ENCODE measurements at places on chromosomes 3 and 15.

DNA sequence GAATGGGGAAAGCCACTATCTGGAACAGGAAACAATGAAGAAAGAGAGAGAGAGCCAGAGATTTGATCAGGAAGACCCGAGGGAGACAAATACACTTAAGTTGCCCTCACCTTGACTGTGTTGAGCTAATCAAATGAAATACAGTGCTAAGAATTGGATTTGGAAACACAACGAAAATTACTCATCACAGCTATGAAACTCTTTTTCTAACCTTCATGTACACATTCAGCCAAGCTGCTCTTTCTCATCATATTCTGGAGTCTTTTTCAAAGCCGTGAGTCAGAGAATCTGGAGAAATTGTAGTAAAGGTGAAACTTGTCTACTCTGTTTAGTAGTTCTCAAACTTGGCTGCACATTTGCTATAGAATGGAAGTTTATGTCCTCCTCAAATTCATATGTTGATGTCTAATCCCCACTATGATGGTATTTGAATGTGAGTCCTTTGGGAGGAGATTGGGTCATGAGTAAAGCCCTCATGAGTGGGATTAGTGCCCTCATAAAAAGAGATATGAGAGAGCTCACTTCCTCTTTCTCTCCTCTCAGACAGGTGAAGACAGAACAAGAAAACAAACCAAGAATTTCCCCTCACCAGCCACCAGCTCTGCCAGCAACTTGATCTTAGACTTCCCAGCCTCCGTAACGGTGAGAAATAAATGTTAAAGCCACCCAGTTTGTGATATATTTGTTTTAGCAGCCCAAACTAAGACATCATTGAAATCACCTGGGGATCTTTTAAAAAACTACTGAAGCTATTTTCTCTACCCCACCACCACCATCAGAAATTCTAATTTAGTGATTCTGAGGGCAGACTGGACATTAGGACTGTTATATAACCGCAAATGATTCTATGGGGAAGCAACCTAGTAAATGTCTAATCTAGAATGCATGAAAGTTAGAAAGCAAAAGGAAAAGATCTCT lies 143.6 kb upstream of the GRM7 start:
- DNase-seq, result no peak

GRCh38 chr3:112519424-112520001 lies 20.2 kb upstream of the BTLA start:
- DNase-seq, result peak; percentile 2

DNA sequence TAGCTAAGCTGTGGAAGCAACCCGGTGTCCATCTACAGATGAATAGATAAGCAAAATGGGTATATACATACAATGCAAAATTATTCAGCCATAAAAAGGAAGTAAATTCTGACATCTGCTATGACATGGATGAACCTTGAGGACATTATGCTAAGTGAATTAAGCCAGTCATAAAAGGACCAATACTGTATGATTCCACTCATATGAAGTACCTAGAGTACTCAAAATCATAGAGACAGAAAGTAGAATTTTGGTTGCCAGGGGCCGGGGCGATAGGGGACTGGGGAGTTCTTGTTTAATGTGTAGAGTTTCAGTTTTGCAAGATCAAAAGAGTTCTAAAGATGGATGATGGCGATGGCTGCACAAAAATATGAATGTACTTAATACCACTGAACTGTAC lies 10.3 kb downstream of the EID1 start:
- DNase-seq, result no peak

GRCh38 chr3:39668420-39668819 lies 141.0 kb upstream of the MYRIP start:
- no peak for DNase-seq

DNA sequence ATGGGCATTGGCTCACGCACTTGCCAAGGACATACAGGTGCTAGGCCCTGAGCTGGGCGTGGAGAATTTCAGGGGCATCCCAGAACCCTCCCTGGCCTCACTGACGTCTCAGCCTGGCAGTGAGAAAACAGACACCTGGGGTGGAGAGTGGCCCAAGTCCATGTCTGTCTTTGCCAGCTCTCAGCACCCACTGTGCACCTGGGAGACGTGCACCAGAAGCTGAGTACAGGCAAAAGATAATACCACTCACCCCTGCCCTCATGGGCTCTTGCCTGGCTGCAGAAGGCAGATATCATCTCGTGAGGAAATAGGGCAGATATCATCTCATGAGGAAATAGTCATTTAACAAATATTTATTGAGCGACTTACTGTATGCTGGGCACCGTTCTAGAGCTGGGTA lies 8.0 kb downstream of the LOXL1 start:
- DNase-seq, result peak; percentile 36

DNA sequence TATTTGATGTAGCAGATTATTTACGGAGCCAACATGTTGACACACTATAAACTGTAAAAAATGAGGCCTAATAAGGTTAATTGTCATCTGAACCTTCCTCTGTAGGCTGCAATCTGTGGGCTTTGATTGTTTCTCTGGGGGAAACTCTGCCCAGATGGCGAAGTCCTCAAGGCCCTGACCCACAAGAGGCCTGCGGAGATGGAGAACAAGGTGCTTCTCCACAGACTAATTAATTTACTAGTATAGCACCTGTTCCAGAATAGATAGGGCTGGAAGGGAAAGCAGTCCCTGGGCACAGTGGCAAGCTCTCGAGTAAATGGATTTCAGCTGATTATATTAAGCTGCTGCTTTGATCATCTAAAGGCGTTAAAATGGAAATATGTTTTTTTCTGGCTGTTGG lies 338.8 kb upstream of the DNAJC19 start:
- no peak for DNase-seq

DNA sequence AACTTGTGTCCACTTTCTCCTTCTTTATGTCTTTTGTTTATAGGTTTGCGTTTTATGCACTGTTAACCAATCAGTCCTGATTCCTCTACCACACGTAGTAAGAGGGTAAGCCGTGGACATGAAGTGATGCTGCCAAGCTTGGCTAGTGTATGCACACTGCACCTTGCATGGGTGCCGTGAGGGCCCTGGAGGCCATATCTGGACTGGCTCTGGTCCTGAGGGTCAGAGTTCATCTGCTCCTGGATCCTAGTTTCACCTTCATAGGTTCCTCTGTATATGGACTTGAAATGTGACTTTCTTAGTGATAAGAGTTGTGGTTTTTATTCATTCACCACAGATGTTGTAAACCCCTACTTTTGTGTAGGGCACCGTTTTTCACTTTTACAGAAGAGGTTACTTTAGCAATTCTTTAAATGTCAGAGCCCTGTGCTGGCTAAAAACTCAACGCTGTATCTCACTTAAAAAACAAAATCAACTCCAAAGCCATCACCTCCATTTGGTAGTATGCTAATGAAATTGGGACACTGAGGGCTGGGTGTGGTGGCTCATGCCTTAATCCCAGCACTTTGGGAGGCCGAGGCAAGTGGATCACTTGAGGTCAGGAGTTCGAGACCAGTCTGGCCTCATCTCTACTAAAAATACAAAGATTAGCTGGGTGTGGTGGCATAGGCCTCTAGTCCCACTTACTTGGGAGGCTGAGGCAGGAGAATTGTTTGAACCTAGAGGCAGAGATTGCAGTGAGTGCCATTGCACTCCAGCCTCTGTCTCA lies 22.9 kb downstream of the SIAH2 start:
- peak; percentile 35 for DNase-seq

GRCh38 chr3:186217820-186218164 lies 108.9 kb upstream of the ETV5 start:
- no peak for DNase-seq

- DNase-seq, result no peak
Measured at GRCh38 chr3:59262076-59262498, 212.3 kb upstream of the CFAP20DC start.

DNA sequence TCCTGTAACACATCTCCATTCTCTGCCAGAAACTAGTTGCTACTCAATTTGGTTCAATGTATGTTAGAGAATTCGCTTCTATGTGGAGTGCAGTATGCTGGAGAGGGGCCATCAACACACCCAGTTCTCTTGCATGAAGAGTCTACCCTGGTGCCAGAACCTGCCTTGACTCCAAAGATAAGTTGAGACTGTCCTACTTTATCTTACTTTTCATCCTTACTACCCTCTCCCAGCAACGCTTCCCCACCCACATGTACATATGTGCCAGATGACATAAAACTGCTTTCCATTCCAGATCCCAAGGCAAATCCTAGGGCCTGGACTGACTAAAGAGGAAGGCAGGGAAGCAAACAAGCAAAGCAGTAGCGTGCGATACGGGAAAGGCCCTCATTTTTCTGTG lies 442.6 kb upstream of the THRB start:
- DNase-seq, result no peak

DNA sequence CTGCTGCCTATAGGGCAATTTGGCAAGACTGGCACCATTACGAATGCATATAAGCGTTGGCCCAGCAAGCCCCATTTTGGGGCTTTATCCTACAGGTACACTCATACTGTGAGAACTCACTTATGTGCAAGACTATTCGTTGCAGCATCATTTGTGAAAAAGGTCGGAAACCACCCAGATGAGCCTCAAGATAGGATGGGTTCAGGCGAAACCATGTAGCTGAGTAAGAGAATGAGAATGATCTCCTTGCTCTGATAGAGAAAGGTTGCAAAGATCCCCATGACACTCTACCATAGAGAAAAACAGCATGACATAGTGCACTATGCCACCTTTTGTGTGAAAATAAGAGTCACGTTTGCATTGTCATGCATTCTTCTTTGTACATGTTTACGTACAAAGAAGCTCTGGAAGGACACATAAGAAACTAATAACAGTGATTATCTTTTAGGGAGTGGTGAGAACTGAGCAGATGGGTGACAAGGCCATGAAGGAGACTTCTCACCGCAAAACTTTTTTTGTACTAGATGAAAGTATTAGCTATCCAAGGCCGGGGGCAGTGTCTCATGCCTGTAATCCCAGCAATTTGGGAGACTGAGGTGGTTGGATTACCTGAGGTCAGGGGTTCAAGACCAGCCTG lies 50.0 kb downstream of the RHCG start:
- DNase-seq, result no peak

DNA sequence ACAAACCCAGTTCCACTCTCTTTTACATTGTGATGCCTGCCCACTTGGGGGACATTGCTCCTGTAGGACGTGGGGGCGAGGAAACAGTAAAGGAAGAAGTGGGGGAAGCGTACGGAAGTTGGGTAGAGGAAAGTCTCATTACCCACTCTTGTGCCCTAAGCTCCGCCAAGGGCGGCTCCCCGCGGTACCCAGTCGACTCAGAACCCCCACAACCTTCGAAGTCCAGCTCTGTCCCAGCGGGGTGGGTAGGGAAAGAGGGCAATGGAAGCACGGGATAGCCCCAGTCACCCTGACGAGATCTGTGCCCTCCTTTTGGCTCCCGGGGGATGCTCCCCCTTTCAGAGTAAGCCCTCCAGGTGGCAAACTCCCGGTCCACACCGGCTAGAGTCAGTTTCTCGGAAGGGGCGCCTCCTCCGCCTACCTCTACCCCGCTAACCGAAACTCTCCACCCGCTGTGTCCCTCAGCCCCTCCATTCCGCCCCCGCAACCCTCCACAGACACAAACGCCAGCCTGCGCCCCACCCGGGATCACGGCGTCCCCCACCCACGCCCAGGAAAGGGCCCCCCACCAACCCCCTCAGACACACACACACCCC lies 527 bp downstream of the CSNK1G1 start:
- DNase-seq, result no peak

GRCh38 chr3:31725568-31725967 lies 192.8 kb downstream of the STT3B start:
- no peak for DNase-seq

- DNase-seq, result no peak
Measured at GRCh38 chr15:65939901-65940617, 70.8 kb downstream of the RAB11A start.

Measured in GF-D8 (cell line).